Stimulated activated CD4-positive, alpha-beta T cell treated with anti-CD3 and anti-CD28 coated beads, Interleukin-1b, Interleukin-23, amount 100 ng/mL, for 24 hours (primary cell): ENCODE measurements at places on chromosomes 13 and 19.
A peak's percentile ranks its signal among the peaks of the same experiment; 100 is the strongest.

GRCh38 chr13:104385404-104385803 lies 1319.2 kb upstream of the SLC10A2 start:
- DNase-seq: no peak

DNA sequence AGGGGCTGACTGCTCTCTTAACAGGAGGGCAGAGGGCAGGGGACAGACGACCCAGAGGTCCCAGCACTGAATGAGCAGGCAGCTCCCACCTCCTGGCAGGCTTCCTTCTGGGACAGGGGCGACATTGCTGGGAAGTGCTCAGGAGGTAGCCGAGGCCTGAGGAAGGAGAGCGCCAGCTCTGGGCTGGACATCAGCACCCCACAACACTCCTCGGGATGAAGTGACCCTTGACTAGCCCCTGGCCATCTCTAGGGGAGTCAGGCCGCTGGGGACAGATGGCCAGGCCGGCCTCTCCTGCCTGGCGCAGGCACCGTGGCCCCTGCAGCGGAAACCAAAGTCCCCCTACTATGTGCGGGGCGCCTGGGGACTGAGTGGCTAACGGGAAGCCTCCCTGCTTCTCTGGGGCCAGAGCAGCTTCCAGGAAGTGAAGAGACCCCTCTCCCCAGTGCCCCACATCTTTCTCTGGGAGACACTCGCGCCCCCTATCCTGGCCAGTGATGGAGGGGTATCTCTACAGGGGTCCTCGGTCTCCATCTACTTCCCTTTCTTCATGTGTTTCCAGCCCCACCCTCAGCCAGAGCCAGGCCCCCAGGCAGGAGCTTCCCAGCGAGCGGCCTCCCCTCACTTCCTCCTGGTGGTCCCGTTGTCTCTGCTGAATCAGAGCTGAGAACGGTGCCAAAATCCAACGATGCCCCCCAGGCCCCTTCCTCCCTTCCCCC lies 10.1 kb downstream of the PRR36 start:
- no peak for DNase-seq

GRCh38 chr19:5793188-5793587 lies 2.2 kb upstream of the DUS3L start:
- DNase-seq: no peak

- no peak for DNase-seq
These were observed 682.5 kb downstream of the PCDH9 start for GRCh38 chr13:66547685-66548084.

- DNase-seq: no peak
These were observed 20.7 kb downstream of the LYPD3 start for GRCh38 chr19:43444531-43445287.

DNA sequence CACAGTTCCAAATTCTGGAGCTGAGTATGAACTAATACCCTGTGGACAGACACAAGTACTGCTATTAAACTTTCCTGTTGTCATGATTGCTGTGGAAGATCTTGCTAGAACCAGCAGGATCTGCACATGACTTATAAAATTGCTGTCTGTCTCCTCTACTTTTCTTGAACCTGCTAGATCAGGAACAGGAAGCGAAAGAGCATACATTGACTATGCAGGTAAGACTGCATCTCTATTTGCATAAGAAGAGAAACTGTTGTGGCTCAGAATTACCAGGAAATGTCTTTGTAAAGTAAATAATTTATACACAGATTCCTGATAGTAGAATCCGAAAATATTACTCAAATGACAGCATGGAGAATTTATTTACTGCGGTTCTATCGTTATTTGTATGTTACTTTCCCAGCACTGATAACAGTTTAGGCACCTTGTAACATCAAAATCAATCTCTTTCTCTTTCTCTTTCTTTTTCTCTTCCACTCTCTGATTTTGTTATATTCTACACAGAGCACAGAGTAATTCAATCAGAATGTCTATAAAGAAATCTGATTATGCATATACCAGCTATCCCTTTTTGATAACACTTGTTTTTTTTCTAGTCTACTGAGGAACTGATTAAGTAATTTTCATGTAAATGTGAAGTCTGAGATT lies 226.5 kb downstream of the MYO16 start:
- no peak for DNase-seq

GRCh38 chr19:374886-375235 lies 30.3 kb upstream of the MIER2 start:
- no peak for DNase-seq

DNA sequence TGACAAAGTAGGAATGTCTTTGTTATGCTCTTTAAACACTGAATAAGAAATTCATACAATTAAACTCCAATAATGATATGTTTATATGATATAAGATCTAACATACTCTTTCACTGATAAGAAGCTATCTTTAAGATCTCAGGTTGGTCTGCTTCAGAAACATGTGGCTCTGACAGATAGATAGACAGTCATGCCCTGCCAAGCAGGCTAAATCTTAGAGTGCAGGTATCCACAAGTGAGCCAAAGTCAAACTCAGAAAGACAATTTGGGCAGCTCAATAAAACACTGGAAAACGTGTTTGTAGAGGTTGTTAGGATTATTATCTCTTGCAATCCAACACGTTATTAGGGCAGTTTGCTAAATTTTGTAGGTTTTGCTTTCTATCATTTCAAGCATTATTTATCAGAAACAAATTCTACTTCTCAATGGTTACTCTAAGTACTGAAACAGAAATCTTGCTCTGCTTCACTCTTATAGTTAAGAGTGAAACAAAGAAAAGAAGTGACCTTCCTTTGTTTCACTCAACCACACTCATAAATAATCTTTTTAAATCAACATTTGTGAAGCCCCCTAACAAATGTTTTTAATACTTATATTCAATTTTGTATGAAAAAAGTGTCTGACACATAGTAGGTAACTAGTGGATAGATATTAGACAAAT lies 1255.6 kb downstream of the DIAPH3 start:
- DNase-seq: no peak

DNA sequence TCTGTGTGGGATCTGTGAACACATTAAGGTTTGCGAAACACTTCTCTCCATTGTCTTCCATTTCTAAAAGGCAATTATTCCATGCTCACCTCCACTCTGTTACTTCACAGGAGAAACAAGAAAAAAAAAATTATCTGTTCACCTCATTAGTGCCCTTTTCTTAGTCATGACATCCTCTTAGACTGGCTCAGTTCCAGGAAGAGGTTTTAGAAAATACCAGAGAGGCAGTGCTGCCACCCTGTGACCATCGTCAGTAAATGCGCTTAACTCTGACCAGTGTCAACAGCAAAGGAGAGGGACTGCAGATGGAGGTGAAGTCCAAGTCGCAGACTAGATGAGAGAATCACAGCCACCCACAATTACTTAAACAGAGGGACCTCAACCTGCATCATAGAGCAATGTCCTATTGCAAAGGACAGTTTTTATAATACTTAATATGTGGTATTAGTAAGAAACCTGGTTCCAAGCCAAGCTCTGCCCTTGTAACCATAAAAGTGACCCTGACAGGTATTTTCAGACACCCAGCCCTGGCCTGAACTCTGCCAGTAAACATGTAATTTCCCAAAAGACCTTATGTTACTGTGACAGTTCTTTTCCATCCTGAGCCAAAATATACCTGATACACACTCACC lies 19.4 kb downstream of the CEACAM21 start:
- DNase-seq: peak; percentile 29

DNA sequence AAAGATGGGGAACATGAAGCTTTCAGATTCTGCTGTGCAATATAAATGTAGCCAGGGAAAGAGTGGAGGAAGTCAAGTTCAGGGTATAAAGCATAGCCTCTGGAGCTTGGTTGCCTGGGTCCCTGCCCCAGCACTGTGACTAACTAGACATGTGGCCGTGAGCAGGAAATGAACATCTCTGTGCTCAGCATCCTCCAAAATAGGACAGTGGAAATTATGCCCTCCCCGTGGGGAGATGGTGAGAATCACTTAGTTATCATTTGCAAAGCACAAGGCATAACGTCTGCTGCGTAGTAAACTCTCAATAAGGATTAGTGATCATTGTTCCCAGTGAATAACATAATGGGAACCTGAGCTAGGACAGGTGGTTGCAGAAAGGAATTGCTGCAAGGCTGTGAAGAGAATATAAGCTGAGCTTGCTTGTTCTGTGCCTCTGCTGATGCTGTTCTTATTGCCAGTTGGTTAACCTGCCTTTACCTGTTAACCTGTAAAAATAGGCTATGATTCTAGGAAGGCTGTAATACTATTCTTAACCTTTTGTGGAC lies 441.0 kb downstream of the COG6 start:
- DNase-seq: peak; percentile 24

DNA sequence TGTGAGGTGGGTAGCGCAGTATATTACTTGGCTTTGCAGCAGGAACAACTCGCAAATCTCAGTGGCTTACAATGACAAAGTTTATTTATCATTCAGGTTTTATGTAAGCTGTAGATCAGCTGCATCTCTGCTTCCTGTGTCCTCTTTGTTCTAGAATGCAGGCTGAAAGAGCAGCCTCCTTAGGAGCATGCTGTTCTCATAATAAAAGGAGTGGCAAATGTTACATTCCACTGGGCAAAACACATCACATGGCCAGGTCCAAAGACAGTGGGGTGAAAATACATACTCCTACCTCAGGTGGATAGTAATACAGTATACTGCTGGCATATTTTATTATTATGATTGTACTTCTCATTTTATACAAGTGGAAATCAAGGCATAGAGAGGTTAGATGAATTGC lies 1.2 kb upstream of the CSNK1A1L start:
- DNase-seq: no peak

DNA sequence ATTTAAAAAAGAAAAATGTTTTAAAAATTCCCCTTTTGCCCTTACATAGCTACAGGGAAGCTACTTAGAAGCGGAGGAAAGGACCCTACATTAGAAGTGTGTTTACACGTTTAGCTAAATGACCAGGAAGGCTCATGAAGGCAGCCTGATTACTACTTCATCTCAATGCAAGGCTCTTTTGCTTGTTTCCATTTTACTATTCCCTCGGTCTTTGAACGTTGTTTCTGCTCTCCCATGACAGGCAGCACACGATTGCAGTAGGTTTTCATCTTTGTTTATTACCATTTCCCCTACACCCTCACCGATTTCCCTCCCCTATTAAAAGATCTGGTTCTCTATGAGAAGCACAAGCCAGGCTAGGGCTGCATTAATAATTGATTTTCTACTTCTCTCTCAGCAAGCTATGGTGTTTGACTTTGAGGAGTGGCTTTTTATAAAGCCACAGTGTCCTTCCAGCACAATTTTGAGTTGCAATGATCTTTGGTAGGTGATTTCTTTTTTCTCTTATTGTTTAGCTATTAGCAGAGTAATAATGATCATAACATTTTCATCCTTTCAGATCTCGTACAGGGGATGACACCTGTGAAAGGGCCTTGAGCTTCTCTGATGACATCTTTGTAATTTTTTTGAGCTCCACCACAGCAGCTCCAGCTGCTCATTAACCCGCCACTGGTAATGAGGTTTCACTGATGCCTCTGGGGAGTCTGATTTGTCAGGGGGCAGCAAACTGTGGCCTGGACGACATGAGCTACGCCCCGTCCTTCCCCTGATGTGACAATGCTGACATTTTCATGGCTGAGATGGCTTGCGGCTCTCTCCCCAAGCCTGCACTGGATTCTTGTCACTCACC lies 670.3 kb downstream of the UQCRFS1 start:
- DNase-seq: no peak

GRCh38 chr19:19338082-19338481 lies 17.5 kb downstream of the MAU2 start:
- no peak for DNase-seq

- no peak for DNase-seq
These were observed 1219.7 kb downstream of the OLFM4 start for GRCh38 chr13:54248306-54248705.

DNA sequence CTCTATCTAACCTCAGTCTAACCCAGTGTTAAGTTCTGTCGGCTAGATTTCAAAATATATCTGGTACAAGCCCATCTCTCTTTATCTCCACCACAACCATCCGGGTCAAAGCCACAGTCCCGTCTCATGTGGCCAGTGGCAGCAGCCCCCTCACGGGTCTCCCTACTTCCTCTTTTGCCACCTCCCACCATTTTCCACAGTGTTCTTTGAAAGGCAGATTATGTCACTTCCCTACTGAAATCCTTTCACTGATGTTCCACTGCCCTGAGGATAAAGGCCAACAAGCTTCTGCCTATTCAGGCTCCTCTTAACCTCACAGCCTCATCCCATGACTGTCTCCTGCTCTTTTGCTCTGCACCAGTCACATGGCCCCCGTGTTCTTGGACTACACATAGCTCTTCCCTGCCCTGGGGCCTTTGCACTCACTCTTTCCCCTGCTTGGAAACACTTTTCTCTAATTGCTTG lies 117.2 kb downstream of the UBL3 start:
- no peak for DNase-seq

- DNase-seq: no peak
These were observed 15.3 kb upstream of the GPR183 start for GRCh38 chr13:99322297-99323103.

GRCh38 chr19:27966390-27966816 lies 1246.5 kb downstream of the UQCRFS1 start:
- DNase-seq: no peak

GRCh38 chr19:12943437-12944044 lies 2.1 kb upstream of the RAD23A start:
- no peak for DNase-seq
